ENCODE measurements at places on chromosomes 1 and 21. TPM values are rescaled to one million over a fixed set of nuclear protein-coding genes. Genes with fewer than 3 reads are reported as not detected.

DNA sequence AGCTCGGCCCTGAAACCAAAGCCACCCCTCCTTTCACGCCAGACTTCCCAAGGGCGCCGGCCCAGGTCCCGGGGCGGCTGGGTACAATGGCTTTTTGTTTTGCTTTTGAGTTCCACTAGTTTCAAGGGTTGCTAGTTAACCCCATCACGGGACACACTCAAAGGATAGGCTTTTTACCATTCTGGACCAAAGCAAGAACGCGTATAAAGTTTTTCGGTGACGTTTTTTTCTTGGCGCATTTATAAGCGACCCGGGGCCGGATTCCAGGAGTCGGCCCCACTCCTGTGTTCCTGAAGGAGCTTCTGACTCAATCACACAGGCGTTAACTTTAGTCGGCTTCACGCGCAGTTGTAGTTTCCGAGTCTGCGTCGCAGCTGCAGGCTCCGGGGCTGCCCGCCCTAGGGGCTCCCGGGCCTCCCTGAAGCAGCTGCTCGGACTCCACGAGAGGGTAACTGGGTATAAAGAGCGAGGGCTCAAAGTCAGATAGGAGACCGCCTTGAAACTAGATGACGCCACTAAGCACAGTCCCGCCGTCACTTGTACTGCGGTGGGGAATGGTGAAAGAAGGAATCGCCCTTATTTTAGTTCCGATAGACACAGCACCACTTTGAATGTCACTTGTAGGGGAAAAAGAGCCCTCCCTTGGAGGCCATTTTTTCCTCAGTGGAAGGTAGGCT lies 707 bp upstream of the KLHL21 start:
- peak; percentile 86 for DNase-seq

- peak; percentile 50 for DNase-seq
Observed at GRCh38 chr1:183783767-183784637, 20.9 kb upstream of the RGL1 start.

DNA sequence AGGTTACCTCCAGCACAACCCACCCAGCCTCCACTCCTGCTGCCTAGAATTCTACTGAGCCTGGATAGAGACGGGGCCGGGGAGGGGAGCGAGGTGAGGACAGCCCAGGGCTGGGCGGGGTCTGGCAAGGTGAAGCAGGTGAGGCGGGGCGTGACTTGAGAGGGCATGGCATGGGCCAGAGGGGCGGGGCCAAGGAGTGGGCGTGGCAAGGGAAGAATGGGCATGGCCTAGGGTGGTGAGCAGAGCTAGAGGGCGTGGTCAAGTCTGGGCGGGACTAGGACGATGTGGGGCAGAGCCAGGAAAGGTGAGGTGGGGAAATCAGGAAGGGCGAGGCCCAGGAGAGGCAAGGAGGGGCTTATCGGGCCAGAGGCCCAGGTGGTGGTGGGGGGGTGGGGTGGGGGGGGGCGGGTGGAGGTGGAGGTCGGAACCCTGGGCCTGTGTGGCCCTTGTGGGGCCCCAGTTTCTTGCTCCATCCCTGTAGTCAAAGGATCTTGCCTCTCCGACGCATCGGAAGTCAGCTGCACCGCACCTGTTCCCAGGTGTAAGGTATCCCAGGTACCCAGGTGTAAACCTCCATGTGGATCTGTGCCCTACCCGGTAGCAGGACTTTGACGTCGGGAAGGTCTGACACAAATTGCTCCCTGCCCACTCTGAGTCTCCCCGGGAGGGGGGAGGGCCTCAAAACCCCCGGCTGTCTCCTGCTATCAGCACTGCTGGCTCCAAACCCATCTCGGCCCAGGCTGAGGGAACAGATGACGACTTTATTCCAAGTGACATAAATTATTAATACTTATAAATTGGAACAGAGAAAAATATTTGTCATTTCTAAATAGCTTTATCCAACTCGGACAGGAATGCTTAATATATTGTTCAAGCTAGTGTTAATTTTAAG lies 32.9 kb upstream of the UTS2 start:
- peak; percentile 14 for DNase-seq

GRCh38 chr1:65395887-65396612 lies 24.4 kb upstream of the LEPR start:
- no peak for DNase-seq

DNA sequence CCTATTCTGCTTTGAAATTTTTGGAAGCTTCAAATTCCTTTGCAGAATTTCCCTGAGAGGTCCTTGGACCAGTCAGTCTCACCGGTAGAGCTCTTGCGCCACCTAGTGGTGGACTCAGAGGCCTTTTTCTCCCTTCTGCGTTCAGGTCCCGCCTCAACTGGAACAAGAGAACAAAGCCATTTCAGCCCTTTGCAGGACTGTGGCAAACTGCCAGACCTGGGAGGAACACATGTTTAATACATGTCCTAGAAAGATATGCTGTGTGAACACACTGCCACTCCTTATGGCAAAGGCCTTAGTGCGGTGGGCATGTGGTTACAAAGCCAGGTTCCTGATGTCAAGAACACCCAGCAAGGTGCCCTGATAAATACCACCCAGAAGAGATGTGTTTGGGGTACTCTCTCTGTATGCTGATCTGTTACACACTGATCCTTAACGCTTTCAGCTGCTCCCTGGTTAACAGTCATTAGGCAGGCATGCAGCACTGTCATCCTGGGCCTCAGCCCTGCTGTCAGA lies 82.2 kb upstream of the SSX2IP start:
- peak; percentile 88 for DNase-seq

GRCh38 chr1:205444300-205444930 lies 11.4 kb downstream of the BLACAT1 start:
- no peak for DNase-seq

GRCh38 chr1:177561436-177561835 lies 390.7 kb downstream of the BRINP2 start:
- no peak for DNase-seq

GRCh38 chr1:160371346-160371631 lies 4.4 kb downstream of the NHLH1 start:
- no peak for DNase-seq

GRCh38 chr1:83927701-83928100 lies 71.2 kb downstream of the TTLL7 start:
- no peak for DNase-seq

DNA sequence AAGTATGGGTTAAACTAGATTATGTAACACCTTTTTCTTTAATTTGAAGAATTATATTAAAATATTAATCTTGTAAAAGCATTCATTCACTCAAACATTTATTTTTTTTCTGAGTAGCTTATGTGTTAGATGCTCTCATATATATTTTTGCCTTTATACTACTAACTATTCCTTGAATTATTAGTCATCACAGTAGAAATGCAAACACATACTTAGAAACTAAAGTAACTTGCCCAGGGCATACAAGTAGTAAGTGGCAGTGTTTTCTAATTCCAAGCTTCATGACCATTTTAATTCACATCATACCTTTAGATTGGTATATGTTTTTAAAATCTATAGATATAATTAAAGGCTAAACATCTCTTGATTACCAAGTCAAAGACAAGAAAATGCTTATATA lies 1271.0 kb downstream of the BRINP3 start:
- DNase-seq, result no peak

- DNase-seq, result no peak
Observed at GRCh38 chr1:45619149-45619921, 4.5 kb downstream of the CCDC17 start.

GRCh38 chr1:169680377-169681019 lies 30.9 kb downstream of the SELL start:
- DNase-seq, result no peak

- DNase-seq, result peak; percentile 43
Observed at GRCh38 chr21:44368711-44369446, 15.5 kb downstream of the TRPM2 start.

GRCh38 chr1:187794561-187794960 lies 965.8 kb downstream of the PLA2G4A start:
- DNase-seq, result no peak

DNA sequence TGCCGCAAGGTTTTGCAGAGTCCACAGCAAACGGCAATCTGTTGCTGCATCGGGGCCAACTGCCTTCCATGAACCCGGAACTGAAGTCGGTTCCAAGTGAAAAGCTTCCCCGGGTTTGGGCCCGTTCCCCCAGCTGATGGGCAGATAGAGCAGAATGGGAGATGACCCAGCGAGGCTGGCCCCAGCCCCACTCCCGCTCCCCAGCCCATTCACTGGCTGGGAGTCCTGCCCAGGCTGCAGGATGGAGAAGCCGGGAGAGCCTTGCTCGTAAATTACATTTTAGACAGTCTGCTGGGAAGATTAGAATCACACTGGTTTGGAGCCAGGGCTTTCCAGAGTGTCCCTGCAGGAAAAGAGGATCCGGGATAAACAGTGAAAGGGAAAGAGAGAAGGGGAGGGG lies 31.6 kb upstream of the PAX7 start:
- peak; percentile 31 for DNase-seq

DNA sequence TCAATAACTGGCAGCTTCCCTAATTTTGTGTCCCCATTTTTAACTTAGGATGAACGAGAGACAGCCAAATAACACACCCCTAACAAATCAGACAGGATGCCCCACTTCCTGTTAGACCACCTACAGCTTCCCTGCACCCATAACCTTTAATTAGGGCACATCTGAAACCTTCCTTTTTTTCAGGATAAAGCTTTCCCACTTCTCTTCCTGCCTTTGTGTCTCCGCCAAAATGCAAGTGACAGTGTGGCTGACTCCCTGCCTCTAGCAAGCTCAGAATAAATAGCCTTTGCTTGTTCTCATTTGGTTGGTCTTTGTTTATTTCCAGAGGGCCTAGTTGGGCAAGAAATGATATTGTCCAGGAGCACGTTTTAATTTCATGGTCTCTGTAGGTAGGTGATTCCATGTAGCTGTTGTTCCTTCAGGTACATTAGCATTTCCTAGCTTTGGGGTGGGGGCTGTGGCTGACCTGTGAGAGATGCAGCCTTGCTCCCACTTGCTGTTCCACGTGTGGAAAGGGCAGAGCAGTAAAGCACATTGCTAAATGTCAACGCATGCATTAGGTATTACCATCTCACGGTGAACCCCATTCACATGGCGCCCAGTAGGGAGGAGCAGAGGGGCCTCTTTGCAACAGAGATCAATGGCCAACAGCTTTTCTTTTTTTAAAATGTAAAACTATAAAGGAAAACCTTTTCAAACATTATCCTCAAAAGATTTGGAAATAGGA lies 154.9 kb downstream of the ST6GALNAC3 start:
- DNase-seq, result no peak

DNA sequence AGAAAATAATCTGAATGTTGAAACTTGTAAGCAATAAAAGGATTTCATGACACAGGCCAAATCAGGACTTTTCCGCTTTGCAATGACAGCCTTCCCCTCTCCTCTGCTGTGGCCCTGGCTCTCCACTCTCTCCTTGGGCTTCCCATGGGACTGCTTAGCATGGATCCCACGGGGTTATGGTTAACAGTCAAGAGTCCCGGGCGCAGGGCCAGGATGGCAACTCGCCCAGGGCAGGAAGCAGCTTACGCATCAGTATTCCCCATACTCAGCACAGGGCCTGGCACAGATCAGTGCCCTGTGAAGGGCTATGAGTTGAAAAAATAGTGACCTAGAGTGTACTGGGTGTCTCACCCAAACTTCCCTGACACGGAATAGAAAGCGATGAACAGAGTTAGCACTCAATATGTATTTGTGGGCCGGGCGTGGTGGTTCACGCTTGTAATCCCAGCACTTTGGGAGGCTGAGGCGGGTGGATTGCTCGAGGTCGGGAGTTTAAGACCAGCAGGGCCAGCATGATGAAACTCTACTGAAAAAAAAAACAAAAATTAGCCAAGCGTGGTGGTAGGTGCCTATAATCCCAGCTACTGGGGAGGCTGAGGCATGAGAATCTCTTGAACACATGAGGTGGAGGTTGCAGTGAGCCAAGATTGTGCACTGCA lies 29.1 kb upstream of the GRHL3 start:
- DNase-seq, result no peak

DNA sequence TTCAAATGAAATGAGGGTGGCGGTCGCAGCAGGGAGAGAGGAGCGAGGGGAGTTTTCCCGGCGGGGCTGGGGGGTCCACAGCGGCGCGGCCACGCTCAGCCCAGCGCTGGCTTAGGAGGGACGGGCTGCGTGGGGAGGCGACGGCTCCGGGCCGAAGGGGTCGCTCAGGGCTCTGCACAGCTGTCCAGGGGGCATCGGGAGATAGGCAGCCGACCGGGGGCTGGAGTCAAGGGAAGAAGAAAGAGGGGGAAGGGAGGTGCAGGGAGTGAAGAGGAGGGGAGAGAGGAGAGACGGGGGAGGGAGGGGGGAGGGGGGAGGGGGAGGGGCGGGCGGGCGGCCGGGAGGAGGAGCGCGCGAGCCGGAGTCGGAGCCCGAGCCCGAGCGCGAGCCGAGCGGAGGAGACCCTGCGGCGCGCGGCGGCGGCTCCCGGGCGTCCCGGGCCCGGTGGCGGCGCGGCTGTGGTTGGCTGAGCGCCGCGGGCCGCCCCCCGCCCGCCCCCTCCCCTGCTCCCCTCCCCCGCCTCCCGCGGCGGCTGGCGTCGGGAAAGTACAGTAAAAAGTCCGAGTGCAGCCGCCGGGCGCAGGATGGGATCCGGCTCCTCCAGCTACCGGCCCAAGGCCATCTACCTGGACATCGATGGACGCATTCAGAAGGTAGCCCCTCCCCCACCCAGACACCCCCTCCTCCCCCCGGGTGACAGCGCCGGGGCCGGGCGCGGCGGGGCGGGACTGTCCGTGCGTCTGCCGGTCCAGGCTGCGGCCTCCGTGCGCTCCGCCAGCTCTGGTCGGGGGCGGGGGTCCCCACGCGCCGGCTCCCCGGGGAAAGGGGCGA lies at the start of gene PDE9A:
PDE9A (plus strand) TSS at position 391 of the 831 bp plus-strand sequence; CDS start at position 585, 194 bp downstream.
- peak; percentile 88 for DNase-seq

GRCh38 chr21:33396951-33397350 lies 6.3 kb upstream of the IFNGR2 start:
- peak; percentile 29 for DNase-seq

GRCh38 chr1:10444795-10445397 lies 4.9 kb upstream of the CORT start:
- DNase-seq, result no peak

GRCh38 chr1:19035377-19036040 lies 79.0 kb upstream of the IFFO2 start:
- DNase-seq, result no peak

DNA sequence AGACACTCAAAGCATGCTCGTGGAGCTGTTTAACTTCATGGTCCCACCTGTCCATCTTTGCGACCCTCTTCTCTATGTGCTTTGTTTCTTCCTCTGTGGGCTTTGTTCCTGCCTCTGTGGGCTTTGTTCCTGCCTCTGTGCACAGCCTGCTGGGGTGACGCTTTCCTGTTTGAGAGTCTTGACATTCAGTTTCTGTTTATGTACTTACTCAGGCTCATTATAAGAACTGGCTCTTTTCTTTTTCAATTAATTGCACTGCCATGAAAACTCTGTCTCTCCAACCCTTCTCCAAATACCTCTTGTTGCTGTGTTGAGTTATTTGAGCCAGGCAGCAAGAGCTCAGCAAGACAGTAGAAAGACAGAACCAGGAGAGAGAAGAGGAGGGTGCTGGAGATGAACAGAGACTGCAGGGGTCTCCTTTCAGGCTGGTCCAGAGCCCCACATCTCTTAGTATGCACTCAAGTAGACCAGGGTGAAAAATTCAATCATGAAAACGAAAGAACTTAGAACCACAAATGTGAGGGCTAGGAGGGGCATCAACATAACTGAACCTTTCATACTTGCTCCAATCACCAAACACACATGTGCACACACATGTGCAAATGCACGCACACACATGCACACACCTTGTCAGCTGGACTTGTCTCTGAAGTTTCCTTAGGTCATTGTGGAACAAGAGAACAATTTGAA lies 88.3 kb upstream of the SGIP1 start:
- DNase-seq, result no peak

ZNF362 gene
- total RNA-seq, result 29.1 TPM

SPATA21 gene
- total RNA-seq, result 0.30 TPM

CHI3L1 gene
- 12.8 TPM for total RNA-seq

IVL gene
- not detected for total RNA-seq

NPR1 gene
- total RNA-seq, result 2.8 TPM

TCP10L gene
- 0.40 TPM for total RNA-seq

Measured in hepatocyte (in vitro differentiated cells).